Occipital lobe (tissue), 3 donors: ENCODE measurements at places on chromosomes 11 and 22. TPM values are rescaled to one million over a fixed set of nuclear protein-coding genes. Genes with fewer than 3 reads are reported as not detected.

NFAM1 gene
- 0.62 TPM for total RNA-seq

STK33 gene
- total RNA-seq: 9.5 TPM

MEI1 gene
- 0.16 TPM for total RNA-seq

SLC1A2 gene
- 228 TPM for total RNA-seq

DNA sequence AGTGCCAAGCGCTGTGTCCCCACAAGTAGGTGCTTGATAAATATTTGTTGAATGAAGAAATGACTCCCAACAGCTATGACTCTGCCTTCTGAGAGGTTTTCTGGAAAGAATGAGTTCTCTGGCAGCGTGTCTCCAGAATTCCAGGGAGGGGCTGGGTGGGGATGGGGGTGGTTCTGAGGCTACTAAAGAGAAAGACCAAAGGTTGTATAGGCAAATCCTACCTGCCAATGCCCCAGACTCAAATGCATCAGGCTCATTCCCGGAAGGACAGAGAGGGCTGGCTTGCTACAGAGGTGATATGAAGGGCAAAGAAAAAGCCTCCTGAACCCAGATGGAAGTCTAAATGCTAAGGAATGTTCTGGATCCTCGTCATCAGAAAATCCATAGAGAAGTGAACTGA lies 1.9 kb downstream of the DUSP18 start:
- DNase-seq: no peak

DNA sequence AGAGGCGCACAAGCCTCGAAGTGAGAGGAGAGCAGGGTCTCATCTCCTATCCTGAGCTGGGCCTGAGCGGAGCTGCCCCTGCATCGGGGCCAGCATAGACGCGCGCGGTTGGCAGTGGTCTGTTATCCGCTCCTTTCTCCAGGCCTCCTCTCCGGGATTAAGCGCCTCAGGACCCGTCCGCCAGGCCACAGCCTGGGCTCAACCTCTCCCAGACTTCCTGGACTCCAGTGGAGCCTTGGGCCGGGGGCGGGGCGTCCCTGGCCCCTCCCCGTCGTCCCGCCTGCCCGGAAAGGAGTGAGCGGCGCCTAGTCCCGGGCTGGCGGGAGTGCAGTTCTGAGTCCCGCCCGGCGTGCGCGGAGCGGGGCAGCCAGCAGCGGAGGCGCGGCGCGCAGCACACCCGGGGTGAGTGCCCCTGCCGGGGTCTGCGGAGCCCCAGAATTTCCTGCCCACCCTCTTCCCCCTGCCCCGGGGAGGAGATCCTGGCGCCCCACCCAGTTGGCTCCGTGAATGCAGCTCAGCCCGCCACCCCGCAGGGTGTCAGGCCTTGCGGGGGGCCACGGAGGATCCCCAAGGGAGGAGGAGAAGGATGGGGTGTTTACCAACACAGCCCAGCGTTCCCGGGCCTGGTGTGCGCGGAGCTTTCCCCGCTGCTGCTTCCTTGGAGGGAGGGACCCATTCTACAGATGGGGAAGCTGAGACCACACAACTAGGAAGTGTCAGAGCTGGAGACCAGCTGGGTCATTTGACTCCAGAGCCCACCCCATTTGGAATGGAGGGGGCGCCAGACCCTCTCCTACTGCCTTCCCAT lies at the start of gene TCIRG1:
TSS of gene TCIRG1 (plus strand) at position 308 of the 808 bp plus-strand sequence. CDS start 2,247 bp downstream, outside the sequence.
- DNase-seq: peak; percentile 36

- DNase-seq: no peak
Observed at GRCh38 chr11:31813391-31814175, 2.5 kb upstream of the PAX6 start.

- DNase-seq: no peak
Observed at GRCh38 chr11:210803-211180, 3.3 kb downstream of the RIC8A start.

DNA sequence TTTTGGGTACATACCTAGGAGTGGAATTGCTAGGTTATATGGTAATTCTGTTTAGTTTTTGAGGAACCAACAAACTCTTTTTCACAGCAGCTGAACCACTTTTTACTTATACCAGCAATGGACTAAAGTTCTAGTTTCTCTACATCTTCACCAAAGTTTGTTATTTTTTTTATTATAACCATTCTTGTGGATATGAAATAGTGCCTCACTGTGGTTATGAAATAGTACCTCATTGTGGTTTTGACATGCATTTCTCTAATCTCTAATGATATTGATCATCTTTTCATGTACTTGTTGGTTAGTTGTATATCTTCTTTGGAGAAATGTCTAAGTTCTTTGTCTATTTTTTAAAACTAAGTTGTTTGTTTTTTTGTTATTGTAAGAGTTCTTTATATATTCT lies 27.2 kb downstream of the STIM1 start:
- DNase-seq: no peak

DNA sequence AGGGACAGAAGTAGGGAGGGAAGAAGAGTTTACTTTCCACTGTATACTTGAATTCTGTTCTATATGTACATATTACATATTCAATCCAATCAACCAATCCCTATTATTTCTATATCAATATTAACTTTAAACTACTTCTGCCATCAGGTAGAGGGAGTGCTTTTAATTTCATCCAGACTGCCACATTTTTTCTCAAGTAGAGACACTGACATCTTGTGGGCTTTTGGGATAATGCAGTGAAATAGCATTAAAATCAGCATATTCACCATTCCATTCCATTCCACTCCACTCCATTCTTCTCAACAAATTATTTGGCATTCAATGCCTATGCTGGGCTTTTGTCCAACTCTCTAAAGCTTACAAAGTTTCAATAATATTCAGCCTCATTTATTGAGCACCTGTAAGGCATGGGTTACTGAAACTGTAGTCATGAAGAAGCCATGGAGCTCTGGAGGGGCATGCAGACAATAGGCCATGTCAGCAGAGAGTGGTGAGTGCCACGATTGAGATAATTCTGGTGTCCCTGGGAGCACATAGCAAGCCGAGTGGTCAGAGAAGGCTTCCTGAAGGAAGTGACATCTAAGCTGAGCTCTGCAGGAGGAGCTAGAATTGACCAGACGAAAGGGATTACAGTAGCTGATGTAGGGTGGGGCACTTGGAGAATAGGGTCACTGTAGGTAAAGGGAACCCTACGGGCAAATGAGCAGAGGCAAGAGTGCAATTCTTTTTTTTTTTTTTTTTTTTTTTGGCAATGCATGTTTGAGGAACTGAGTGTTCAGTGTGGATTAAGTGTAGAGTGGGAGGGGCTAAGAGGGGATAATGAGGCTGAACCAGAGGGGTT lies 12.8 kb upstream of the CLPB start:
- DNase-seq: no peak

DNA sequence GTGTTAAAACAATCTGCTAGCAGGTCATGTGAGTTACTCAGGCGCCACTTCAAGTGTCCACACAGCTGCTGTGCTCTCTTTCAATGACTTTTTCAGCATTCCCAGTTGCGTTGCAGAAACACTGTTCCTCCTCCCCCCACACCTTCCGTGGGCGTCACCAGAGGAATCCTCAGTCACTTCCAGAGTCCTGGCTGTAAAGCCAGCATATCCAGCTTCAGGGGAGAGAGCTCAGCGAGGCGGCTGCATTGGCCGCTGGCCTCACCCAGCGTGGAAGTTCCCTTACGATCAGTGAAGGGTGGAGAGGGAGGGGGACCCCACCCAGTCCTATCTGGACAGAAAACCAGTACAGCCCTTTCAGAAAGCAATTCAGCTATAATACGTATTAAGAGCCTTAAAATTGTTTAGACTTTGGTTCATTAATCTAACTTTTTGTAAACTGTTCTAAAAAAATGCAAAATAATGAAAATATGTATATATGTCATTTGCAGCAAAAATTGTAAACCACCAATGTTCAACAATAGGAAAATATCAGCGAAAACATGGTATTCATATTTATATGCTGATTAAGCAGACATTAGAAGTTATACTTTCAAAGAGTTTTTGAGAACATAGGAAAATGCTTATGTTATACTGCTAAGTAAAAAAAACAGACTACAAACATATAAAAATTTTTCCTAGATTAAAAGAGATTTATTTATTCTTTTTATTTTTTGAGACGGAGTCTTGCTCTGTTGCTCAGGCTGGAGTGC lies 2.8 kb upstream of the ANO9 start:
- DNase-seq: no peak

GRCh38 chr11:68345776-68346461 lies 33.5 kb downstream of the LRP5 start:
- no peak for DNase-seq

- no peak for DNase-seq
Observed at GRCh38 chr11:132601875-132602274, 930.4 kb downstream of the OPCML start.

DNA sequence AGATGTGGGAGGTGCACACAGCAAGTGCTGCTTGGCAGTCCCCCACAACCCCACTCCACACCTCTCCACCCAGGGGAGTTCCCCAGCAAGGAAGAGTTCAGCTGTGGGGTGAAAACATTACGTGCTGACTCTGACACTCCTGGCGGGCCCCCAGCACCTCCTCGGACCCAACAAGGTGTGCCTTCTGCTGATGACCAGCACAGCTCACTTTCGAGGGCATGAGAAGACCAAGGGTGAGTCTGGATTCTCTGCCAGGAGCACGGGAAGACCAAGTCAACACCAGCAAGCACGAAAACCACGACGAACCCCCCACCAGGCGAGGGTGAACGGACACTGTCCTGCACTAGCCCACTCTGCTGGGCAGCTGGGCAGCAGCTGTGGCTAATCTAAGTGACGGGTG lies 1.4 kb downstream of the ALG12 start:
- DNase-seq: no peak

DNA sequence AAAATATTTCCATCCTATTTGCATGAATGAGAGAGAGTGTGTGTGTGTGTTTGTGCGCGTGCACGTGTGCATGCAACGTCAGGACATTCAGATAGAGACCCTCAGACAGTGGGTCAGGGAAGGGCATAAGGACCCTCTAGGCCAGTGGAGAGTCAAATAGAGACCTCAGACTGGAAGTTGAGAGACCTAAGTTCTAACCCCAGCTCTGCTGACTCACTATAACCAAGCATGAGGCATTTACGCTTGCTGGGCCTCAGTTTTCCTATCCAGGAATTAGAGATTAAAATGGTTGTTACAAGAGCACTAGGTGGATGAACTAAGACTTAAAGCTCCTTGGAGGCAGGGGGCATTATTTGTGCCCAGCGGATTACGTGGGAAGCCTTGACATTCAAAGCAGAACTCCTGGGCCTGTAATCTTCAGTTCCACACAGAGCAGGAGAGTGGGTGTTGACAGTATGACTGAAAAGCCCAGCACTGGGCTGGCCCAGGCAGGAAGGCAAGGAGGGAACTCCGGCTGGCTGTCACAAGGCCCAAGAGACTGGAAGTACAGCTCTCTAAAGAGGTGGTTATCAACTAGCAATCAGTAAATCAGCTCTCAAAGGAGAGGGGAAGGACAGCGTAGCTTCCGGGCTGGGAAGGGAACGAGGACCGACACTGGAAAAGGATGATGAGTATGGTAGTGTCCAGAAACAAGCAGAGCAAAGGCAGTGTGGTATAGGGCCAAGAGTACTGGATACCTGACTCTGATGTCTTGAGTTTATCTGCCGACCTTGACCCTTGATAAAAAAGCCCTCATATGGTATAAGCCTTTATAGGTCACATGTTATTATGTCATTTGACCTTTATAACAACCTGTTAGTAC lies 9.2 kb downstream of the RHOG start:
- no peak for DNase-seq
